Activated naive CD8-positive, alpha-beta T cell treated with anti-CD3 and anti-CD28 coated beads, Interleukin-2, amount 10 ng/mL, durations not matched to agents 7 days and 5 days (primary cell): ENCODE measurements at places on chromosomes 1 and 21. TPM values are rescaled to one million over a fixed set of nuclear protein-coding genes. Genes with fewer than 3 reads are reported as not detected.

GRCh38 chr1:38555594-38555993, 304.0 kb downstream of the RRAGC start:
- no peak overlapping the region for H3K4me3 ChIP-seq
- H3K4me1 ChIP-seq = peaks cover 32% of the 10 kb centered on the region
- H3K27me3 ChIP-seq = peaks cover 62% of the 10 kb centered on the region
- DNase-seq = no peak
- H3K36me3 ChIP-seq = no peaks in the 10 kb centered on the region

SWT1 gene
- 3.9 TPM for total RNA-seq

CLIC6 gene
- 0.42 TPM for total RNA-seq

GRCh38 chr1:20102875-20103274, 16.5 kb downstream of the PLA2G2D start:
- H3K36me3 ChIP-seq = no peaks in the 10 kb centered on the region
- no peak overlapping the region for H3K4me3 ChIP-seq
- H3K27ac ChIP-seq = no peak overlapping the region
- DNase-seq = no peak

- H3K27me3 ChIP-seq = peaks cover 20% of the 10 kb centered on the region
- H3K4me1 ChIP-seq = no peaks in the 10 kb centered on the region
- no peak for DNase-seq
- H3K4me3 ChIP-seq = no peak overlapping the region
- H3K27ac ChIP-seq = no peak overlapping the region
Observed at GRCh38 chr1:14735841-14736240, 137.4 kb downstream of the KAZN start.

FMO5 gene
- 0.60 TPM for total RNA-seq

- peaks cover 41% of the 10 kb centered on the region for H3K27me3 ChIP-seq
- no peak overlapping the region for H3K27ac ChIP-seq
- no peak for DNase-seq
- H3K4me3 ChIP-seq = no peak overlapping the region
Observed at GRCh38 chr1:25209516-25209915, 22.8 kb downstream of the SYF2 start.

DNA sequence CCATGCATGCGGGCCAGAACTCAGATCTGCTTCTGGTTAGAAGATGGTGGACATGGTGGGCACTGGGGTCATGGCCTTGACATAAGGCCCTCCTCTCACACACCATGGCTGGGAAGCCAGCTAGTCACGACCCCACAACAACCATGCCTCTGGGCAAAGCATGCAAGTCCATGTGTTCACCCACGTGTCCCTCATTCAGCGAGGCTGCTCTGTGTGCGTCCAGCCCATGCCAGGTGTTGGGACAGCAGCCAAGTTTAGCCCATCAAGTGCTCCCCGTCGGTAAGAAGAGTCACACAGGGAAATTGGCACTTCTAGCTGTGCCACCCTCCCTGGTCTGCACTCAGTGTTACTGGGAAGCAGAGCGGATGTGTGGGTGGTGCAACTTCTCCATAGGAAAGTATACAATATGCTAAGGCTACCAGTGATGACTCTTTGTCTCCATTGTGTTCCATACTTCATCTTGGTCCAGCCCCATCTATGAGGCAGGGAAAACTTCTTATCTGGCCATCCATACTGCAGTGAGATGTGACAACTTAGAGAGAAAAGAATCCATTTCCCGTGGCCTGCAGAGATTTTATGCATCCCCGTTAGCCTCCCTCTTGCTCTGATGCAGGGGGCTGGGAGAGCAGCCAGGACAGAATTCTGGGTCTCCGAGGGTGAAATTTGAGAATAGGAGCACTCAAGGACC, 198.0 kb downstream of the GRIK3 start:
- H3K4me1 ChIP-seq = no peaks in the 10 kb centered on the region
- DNase-seq = no peak
- no peaks in the 10 kb centered on the region for H3K36me3 ChIP-seq
- H3K4me3 ChIP-seq = no peak overlapping the region

GRCh38 chr1:203907901-203908300, 46.5 kb downstream of the SNRPE start:
- H3K27me3 ChIP-seq = peaks cover 7% of the 10 kb centered on the region
- no peak overlapping the region for H3K27ac ChIP-seq
- no peak for DNase-seq
- H3K36me3 ChIP-seq = no peaks in the 10 kb centered on the region

- H3K4me3 ChIP-seq = no peak overlapping the region
- H3K4me1 ChIP-seq = no peaks in the 10 kb centered on the region
- DNase-seq = no peak
- H3K27me3 ChIP-seq = peaks cover 22% of the 10 kb centered on the region
Observed at GRCh38 chr1:110481968-110482623, 31.1 kb downstream of the PROK1 start.

CCDC185 gene
- not detected for total RNA-seq

VANGL2 gene
- total RNA-seq = 0.06 TPM

DNA sequence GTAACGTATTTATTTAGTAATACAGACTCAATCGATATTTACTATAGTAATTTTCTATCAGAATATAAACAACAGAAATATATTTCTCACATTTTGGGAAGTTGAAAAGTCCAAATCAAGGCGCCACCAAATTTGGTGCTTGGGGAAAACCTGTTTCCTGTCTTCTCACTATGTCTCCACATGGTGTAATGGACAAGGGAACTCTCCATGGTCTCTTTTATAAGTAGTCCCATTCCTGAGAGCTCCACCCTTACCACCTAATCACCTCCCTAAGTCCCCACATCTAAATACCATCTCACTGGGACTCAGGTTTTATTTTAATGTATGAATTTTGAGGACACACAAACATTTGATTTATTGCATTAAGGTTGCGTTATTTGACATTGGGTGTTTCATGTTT, 848.0 kb downstream of the LTN1 start:
- DNase-seq = no peak
- H3K27me3 ChIP-seq = no peaks in the 10 kb centered on the region
- H3K27ac ChIP-seq = no peak overlapping the region

CYYR1 gene
- not detected for total RNA-seq

DNA sequence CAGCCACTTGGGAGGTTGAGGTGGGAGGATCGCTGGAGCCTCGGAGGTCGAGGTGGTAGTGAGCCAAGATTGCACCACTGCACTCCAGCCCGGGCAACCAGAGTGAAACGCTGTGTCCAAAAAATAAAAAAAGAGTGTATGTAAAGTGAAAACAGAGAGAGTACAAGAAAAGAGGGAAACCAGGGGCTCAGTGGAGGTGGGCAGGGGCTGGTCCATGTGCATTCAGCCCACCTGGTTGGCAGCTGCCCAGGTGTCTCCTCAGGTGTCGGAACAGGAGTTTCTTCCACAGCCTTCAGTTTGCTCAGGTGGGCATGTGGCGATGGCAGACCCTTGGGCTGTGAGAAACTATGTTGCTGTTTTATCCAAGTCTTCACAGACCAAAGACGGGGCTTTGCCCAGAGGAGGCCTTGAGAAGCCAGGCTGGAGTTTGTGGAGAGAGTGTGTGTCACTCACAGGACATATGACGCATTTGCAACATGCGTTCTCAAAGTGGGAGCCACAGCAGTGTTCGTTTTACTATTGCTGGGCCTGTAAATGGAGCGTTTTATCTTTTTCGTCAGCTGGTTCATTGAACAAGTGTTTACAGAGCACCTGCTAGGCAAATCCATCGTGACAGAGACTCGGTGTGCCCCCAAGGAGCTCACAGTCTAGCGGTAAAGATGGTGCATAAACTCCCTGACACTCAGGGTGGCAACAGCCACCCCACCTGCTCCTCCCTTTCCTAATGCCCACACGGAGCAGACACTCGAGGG, 22.4 kb upstream of the SAMD11 start:
- peaks cover 12% of the 10 kb centered on the region for H3K4me1 ChIP-seq
- DNase-seq = no peak
- peaks cover 4% of the 10 kb centered on the region for H3K36me3 ChIP-seq
- H3K27me3 ChIP-seq = peaks cover 42% of the 10 kb centered on the region

DNA sequence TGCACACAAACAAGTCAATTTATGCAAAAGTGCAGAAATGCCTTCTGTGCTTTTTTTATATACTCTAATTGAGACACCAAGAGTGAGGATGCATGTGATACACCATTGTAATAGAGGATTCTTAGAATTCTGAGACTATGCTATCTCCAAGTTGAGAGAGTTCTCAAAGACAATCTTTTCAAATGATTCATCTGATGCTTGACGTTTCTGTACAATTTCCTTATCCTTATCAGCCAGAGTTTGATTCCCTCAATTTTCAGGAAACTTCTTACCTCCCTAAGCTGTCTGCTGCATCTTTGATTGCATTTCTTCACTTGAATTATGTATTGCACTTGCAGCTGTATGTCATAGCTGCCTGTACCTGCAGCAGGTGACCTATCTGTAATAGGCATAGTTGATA, 211.3 kb upstream of the SPAG17 start:
- H3K27me3 ChIP-seq = no peaks in the 10 kb centered on the region
- H3K4me3 ChIP-seq = no peak overlapping the region
- H3K36me3 ChIP-seq = no peaks in the 10 kb centered on the region

CLCA1 gene
- total RNA-seq = not detected

GRCh38 chr1:244302876-244303609, 148.7 kb downstream of the ADSS2 start:
- peaks cover 2% of the 10 kb centered on the region for H3K36me3 ChIP-seq
- H3K4me1 ChIP-seq = peaks cover 4% of the 10 kb centered on the region
- no peak for DNase-seq
- H3K27ac ChIP-seq = no peak overlapping the region

SPRR2G gene
- total RNA-seq = not detected

- H3K36me3 ChIP-seq = no peaks in the 10 kb centered on the region
- H3K27me3 ChIP-seq = no peaks in the 10 kb centered on the region
- H3K4me1 ChIP-seq = no peaks in the 10 kb centered on the region
- no peak overlapping the region for H3K27ac ChIP-seq
- no peak for DNase-seq
Observed at GRCh38 chr21:46122758-46123683, 25.1 kb downstream of the COL6A2 start.

- no peaks in the 10 kb centered on the region for H3K4me1 ChIP-seq
- no peak overlapping the region for H3K4me3 ChIP-seq
- DNase-seq = no peak
Observed at GRCh38 chr1:57423135-57423655, 665 bp downstream of the DAB1 start.

DNA sequence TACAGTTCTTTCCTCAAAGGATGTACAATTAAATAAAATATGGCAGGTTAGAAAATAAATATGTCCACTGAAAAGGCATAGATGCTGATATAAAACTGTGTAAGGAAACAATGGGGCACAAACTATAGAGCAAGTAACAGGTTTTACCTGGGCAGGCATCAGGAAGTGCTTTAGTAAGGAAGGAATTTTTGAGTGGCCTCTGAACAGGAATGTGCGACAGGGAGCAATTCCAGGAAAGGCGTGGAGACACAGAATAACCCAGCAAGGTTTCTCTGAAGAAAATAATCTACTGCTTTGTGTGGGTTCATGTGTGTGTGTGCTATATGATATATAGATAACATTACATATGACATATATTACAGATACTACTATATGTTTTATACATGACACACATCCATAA, 128.4 kb downstream of the RGS21 start:
- no peak overlapping the region for H3K27ac ChIP-seq
- no peak for DNase-seq
- no peak overlapping the region for H3K4me3 ChIP-seq
- H3K27me3 ChIP-seq = peaks cover 13% of the 10 kb centered on the region
- H3K4me1 ChIP-seq = no peaks in the 10 kb centered on the region
- H3K36me3 ChIP-seq = no peaks in the 10 kb centered on the region

DNA sequence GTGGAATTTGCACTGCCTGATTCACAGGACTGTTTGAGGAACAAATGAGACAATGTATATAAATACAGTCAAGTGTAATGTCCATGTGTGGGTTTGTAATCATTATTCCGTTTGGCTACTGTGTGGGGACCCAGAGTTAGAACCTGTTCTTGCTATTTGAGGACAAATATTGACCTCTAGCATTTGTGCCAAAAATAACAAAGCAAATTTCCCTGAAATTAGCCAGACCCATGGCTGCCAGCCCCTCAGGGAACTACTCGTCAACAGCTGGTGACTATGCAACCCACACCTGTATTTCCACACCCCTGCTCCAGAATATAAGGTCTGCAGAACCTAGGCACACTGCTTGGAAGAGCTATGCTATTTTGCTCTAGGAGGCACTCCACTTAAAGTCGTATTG, 70.7 kb downstream of the KCNJ6 start:
- no peak overlapping the region for H3K27ac ChIP-seq
- H3K27me3 ChIP-seq = no peaks in the 10 kb centered on the region
- no peak overlapping the region for H3K4me3 ChIP-seq
- no peak for DNase-seq

DNA sequence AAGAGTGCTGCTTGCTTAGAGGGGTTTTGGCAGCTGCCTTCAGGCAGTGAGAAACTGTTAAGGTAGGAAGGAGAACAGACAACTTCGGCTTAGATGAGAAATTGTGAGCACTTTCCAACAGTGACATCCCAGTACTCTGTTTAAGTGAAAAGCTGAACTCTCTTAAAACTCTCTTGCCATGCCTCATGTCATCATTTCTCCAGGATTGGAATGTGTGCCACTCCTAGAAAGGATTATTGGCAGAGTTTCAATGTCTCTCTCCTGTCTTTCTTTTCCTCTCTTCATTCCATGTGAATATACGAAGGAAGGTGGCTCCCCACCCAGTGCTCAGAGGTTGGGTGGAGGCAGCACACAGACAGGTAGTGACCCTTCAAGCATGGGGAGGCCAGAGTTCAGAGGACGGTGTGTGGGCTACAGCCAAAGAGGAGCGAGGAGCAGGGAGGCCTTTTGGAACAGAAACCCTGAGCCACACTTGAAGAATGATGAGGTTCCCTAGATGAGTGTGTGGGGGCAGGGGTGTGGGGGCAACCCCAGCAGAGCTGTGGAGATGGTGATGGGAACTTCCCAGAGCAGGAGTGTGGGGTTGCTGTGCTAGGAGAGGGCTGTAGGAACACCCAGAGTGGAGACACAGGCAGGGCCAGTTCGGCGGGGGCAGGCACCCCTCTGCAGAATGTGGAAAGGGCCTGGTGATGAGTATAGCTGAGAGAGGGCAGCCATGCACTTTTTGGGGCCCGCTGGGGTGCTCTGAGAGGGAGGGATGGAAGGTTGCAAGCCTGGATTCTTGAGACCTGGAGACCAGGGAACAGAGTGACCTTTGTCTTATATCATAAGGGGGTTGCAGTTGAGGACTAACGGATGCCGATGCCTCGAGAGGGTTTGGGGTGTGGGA, 58.8 kb downstream of the GALNT2 start:
- H3K4me3 ChIP-seq = peak overlapping the region; percentile 71
- no peak for DNase-seq
- no peaks in the 10 kb centered on the region for H3K27me3 ChIP-seq
- H3K27ac ChIP-seq = peak overlapping the region; percentile 30
